ENCODE measurements at places on chromosomes 5 and 9.

- peak; percentile 93 for DNase-seq
Measured at GRCh38 chr5:170302653-170303501, 5.3 kb upstream of the LCP2 start.

- DNase-seq = no peak
Measured at GRCh38 chr5:175656966-175657365, 905 bp upstream of the HRH2 start.

- peak; percentile 20 for DNase-seq
Measured at GRCh38 chr5:127536687-127537086, 19.2 kb downstream of the PRRC1 start.

DNA sequence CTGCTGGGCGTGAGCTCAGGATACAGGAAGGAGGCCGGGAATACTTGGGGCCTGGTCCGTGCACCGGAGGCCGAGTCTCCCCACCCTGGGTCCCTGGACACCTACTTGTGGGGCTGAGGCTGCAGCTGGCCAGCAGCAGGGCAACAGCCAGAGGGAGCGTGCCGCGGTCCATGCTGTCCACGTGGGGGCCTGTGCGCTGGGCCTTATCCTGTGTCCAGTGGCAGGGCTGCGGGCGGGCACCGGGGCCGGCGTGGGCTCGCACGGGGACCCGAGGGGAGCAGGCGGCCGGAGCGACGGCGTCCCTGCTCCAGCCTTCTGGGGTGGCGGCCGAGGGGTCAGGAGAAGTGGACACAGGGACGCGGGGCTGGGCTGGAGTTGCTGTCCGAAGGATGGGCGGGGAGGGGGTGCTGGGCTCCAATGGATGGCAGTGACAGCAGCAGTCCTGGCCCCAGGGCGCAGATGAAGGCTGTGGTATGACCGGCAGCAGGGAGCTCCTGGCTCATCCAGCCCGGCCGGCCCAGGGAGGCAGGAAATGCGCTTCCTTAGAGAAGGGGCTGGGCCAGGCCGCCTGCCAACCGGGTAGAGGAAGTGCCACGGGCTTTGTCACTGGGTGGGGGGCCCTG lies at the start of gene ENG:
Gene ENG (minus strand): TSS at position 475 of the 623 bp plus-strand sequence. CDS start 303 bp downstream, at position 172.
- peak; percentile 72 for DNase-seq

DNA sequence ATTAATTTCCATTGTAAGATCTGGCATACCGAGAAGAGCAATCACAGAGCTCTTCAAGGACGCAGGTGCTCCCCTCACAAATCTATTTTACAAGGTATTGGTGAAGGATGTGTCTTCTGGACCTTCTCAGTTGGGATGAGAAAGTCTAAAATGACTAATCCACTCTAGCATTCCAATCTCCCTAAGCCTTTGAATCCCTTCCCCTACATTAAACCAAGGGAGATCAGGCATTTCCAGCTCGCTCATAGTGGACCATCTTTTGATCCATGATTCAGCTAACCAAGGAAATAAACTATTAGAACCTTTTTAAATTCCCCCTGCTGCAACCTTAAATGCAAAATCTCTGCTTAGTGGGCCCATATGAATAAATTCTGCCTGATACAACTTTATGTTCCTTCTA lies 95.9 kb upstream of the FBN2 start:
- no peak for DNase-seq

DNA sequence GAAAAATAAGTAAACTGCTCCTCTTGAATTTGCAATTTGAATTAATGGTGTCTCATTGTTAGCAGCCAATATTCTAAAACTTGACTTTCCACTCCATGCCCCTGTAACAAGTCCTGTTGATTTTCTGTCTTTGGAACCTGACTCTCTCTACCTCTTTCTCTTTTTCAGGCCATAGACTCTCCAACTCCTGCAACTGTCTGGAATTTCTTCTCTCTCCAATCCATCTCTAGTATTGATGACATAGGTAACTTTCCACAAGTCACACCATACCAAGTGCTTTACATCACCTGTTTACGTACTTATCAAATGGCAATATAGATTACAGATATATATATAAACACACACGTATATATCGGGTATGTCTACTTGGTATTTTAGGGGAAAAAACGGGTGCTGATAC lies 923 bp downstream of the C5orf34 start:
- DNase-seq = peak; percentile 11

DNA sequence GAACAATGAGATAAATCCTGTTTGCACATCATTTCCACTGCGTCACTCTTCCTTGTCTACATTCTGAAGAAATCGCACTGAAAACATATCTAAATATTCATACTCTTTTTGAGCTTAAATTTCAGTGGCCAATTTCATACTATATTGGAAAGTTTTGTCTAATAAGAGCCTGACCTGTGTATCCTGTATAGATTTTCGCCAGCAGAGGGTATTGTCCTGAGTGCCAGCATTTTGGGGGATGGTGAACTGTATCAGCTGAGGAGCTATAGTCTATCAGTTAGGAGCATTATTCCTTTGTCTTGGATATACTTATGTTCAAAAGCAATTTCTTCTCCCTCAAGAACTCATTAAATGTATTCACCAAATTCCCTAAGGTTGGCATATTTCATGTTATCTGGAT lies 102.3 kb downstream of the SEMA6A start:
- DNase-seq = no peak

DNA sequence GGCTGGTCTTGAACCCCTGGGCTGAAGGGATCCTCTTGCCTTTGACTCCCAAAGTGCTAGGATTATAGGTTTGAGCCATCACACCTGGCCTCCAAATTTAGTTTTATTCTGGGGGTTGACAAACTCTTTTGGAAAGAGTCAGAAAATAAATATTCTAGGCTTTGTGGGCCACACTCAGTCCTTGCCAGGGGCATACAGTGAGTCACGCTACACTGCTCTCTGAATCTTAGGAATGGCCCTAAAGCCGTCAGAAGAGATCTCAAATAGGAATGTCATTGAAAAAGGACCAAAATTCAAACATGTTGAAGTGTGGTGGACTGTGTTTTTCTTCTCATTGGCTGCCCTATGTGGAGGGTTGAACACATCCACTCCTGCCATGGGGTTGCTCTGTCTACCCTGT lies 127.7 kb upstream of the BASP1 start:
- DNase-seq = no peak

DNA sequence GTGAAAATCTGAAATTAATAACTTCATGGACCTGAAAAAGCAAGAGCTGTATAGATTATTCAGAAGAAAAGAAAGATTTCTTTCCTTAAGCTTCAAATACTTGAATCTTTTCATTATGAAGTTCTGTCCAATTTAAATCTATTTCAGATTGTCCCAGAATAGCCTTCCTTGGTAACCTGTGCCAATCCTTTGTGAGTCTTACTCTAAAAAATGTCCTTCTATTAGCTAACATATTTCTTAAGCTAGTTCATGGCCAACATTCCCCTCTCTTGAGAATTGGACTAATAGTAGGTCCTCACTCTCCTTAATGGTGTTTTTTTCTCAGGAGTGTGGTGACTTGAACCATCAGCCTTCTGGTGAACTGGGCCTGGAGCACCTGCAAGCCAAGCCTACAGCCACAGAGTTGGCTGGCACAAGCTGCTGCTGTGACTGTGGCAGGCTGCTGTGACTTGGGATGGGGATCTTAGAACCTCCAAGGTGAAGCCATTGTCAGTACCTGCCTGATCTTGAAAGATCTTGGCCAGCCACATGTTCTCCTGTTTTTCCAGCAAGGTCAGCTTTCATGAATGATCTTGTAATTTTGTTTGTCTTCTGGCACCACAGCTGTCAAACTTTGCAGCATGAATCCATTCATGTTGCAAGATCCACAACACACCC lies 262.6 kb upstream of the MAP3K1 start:
- no peak for DNase-seq

DNA sequence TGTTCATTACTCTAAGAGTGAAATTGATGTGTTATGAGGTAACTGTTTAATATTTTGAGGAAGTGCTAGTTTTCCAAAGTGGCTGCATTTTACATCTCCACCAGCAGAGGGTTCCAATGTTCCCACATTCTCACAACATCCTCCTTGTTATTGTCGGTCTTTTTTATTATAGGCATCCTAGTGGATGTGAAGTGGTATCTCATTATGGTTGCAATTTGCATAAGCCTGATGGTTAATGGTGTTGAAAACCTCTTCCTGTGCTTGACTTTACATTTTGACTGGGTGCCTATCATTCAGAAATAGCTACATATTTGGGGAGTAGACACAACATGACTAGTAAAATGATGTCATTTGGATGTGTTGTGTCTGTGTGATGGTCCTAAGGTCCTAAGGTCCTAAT lies 143.6 kb downstream of the MRPS30 start:
- DNase-seq = peak; percentile 41

DNA sequence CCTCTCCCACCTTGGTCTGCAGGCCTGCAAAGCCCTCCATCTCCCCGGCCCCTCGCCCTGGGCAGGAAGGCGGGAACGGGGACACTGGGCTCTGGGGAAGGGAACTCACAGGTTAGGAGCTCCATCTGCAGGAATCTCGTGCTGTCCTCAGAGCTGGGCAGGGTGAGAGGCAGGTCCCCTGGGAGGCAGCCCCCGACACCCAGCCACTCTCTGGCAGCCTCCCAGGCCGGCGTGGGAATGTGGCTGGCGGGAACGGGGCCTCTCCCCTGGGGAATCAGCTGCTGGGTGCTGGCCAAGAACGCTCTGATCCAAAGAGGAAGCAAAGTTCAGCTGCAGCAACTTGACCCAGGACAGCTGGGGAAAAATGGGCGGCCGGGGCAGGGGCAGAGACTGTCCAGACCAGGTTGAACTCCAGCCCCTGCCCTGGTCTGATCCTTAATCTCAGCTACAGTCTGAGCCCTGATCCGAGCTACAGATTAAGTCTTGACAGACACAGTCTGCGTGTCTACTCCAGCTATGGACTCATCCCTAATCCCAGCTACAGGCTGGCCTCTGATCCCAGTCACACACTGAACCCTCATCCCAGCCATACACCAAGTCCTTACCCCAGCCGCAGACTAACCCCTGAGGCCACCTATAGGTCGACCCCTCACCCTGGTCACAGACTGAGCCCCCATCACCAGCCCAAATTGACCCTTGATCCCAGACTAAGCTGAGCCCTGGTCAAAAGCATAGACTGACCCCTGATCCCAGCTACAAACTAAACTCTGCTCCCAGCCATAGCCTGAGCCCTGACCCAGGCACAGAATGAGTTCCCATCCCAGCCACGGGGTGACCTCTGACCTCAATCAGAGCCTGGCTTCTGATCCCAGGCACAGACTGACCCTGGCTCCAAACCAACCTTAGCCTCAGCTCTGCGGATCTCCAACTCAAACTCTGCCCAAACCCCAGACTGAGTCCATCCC lies 37.3 kb upstream of the EGFL7 start:
- no peak for DNase-seq

GRCh38 chr5:67395790-67396418 lies 199.3 kb upstream of the CD180 start:
- DNase-seq = no peak

- no peak for DNase-seq
Measured at GRCh38 chr9:113222482-113222841, 1.1 kb downstream of the SLC31A1 start.

GRCh38 chr5:38847559-38848347 lies 1.9 kb downstream of the OSMR start:
- no peak for DNase-seq

DNA sequence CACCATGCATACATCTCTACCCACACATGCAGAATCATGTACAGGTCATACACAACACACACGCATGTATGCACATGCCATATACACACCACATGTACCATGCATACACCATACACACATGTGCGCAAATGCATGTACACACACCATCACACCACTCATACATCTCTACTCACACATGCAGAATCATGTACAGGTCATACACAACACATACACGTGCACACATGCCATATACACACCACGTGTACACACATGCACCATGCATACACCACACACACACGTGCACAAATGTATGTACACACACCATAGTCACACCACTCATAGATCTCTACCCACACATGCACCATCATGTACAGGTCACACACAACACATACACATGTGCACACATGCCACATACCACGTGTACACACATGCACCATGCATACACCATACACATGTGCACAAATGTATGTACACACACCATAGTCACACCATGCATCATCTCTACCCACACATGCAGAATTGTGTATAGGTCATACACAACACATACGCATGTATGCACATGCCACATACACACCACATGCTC lies 14.0 kb downstream of the GRIN1 start:
- no peak for DNase-seq

- DNase-seq = no peak
Measured at GRCh38 chr9:82495884-82496777, 507.6 kb downstream of the SPATA31D1 start.

GRCh38 chr9:20790721-20791120 lies 106.7 kb downstream of the FOCAD start:
- DNase-seq = no peak

DNA sequence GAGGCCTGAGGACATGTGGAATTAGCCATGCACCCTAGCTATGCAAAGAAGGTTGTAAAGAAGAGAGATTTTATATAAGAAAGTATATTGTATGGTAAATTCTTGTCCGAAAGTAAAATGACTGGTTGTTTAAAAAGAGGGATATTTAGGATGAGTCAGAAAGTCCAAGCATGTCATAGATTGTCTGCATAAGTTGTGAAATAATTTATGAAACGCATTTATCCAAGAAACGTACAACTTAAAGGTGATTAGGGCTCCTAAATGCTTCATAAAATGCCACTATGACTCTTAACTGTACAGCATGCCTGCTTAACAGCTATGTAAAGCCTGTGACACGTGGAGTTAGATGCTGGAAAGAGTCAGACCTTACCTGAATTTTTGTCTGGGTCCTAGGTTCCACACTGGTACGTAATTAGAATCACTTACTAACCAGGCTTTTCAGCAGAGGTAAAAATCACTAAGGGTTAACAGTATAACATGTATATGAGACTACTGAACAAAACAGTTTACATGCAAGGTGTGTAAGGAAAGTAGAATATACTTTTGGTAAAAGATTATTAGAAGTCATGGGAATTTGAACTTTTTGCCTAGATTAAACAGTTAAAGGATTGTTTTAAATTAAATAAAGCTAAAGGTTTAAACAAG lies 37.0 kb upstream of the ARL15 start:
- DNase-seq = no peak

GRCh38 chr5:166341740-166342337 lies 1949.6 kb upstream of the WWC1 start:
- no peak for DNase-seq

DNA sequence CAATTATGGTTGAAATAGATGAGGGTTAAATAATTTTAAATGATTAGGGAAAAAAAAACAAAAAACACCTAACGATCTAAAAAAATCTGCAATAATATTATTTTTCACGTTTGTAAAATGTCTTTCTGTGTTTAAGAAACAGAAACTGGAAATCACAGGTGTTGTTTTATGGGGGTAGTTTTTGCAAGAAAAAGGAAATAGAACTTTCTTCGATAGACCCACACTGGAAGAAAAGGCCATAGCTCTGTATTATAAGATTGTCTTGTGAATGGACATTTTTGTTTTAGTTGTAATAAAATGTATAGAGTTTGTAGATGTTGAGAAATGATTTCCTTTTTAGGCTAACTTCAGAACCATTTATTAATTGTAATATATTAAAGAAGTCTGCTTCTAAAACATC lies 5.5 kb downstream of the CSNK1G3 start:
- DNase-seq = no peak

DNA sequence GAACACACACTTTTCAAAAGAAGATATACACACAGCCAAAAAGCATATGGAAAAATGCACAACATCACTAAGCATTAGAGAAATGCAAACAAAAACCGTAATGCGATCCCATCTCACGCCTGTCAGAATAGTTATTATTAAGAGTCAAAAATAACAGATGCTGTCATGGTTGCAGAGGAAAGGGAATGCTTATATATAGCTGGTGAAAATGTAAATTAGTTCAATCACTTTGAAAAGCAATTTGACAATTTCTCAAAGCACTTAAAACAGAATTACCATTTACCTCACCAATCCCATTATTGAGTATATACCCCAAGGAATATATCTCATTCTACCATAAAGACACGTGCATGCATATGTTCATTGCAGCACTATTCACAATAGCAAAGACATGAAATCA lies 126.8 kb upstream of the MRPS30 start:
- no peak for DNase-seq

All from hematopoietic multipotent progenitor cell treated with erythropoietin and hydrocortisone succinate and interleukin-3 and kit ligand, for 8 days (in vitro differentiated cells).